SJSA1 (cell line): ENCODE measurements at places on chromosomes 5 and 9. TPM values are rescaled to one million over a fixed set of nuclear protein-coding genes. Genes with fewer than 3 reads are reported as not detected.

- DNase-seq = no peak
Measured at GRCh38 chr5:132817011-132817410, 3.9 kb downstream of the SOWAHA start.

DNA sequence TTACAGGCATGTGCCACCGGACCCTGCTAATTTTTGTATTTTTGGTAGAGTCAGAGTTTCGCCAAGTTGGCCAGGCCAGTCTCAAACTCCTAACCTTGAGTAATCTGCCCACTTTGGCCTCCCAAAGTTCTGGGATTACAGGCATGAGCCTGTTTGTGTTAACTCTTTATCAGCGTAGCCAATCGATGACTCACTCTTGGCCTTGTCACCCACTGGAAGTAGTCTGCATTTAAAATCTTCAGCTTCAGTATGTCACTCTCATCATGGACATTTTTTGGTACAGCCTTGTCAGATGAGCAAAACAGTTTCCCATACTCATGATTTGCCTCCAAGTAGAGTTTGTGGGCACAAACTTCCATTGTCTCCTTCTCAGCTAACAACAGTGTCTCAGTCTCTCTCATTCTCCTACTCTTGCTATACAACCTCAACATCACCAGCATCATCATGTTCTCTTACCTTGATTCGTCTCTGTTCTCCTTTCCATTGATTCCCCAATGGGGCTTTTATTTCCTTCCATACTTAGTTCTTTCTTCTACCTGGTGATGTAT is 22.5 kb downstream of the MUSK start:
- no peak for DNase-seq

DNA sequence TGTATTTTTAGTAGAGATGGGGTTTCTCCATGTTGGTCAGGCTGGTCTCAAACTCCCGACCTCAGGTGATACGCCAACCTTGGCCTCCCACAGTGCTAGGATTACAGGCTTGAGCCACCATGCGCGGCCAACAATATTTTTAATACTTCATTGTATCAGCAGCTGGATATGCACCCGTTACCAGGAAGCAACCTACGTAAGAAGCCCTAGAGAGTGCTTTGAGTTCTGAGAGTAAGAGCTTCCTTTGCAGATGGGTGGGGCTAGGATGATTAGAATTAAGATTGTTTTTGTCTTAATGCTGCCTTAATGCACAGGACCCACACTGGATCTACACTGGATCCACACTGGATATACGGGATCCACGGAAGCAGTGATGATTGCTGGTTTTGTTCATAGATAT is 123.9 kb upstream of the ABCA1 start:
- DNase-seq = no peak

GRCh38 chr5:114412510-114413171 is 50.8 kb downstream of the KCNN2 start:
- DNase-seq = peak; percentile 27

DNA sequence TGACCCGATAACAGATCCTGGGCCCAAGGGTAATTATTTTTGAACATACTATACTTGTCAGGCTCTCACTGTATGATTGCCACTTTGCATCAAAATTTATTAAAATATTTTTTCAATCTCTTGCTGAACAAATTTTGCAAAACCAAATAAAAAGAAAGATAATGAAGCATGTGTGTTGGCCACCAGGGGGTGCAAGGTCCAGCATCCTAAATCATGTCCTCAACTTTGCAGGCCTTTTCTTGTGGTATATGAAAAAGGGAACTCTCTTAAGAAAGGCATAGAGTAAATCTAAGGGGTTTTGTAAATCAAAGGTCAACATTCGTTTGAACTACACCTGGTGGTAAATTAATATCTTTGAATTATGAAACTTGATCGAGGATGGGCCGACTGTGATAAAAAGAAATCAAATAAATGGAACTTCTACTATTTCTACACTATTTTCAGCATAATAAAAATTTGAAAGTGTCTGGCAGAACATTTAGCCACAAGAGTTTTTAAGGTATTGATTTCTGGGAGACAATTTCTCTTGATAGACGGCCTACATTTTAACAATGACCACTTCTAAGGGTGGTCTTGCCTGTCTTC is 676.5 kb downstream of the DMRTA1 start:
- no peak for DNase-seq

DNA sequence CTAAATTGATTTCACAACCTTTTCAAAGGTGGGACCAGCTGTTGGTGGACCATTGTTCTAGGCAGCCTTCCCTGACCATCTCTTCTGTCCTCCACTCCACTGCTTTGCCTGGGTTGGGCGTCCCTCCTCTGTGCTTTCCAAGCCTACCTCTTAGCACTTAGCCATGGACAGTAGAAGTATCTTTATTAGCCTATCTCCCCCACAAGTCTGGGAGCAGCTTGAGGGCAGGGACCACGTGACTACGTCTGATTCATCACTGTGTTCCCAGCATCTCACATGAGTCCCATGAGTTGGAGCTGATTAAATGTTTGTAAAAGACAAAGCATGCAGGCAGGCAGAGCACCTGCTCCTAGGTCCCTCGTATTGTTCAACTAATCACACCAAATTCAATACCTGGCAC is 20.9 kb downstream of the MORN5 start:
- peak; percentile 61 for DNase-seq

GRCh38 chr5:18772475-18772874 is 1138.2 kb downstream of the TAF11L14 start:
- no peak for DNase-seq

- DNase-seq = peak; percentile 86
Measured at GRCh38 chr5:16957304-16958196, 21.5 kb upstream of the MYO10 start.

Gene SLC34A3
- not detected in 2 replicates for total RNA-seq

Gene KIF27
- 0.34 and 1.2 TPM in 2 replicates for total RNA-seq
